Stimulated activated CD8-positive, alpha-beta memory T cell treated with anti-CD3 and anti-CD28 coated beads, Interleukin-4, amount 100 ng/mL, for 48 hours (primary cell): ENCODE measurements at places on chromosomes 5 and 9.

DNA sequence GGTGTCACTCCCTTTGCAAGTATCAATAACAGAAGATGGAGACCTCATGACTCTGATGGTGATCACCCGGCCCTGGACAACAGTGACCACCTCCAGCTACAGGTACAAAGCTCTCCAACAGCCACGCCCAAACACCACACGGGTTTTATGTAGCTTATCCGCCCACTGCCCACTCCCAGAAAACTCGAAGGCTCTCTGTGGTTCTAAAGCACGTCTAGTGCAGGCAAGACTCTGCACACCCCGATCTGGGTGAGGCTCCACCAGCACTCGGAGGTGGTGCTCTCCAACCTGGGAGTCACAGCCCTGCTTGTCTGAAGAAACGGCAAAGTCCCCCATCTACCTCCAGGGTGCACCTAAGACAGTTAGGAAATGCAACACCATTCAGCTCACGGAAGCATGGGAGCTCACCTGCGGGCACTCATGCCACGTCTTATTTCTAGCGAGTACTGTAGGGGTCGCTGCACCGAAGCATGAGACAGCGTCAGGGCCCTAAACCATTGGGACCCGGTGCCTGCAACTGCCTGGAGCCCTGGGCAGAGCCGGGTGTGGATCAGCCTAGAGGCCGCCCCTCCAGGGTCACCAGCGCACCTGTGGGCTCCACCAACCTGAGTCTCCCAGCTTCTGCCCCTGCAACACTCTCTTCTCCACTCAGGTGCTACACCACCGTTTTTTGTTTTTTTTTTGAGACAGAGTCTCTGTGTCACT is 58.1 kb upstream of the ZNF354A start:
- no peak for DNase-seq

- DNase-seq = no peak
These were observed 100.5 kb upstream of the SPATA31D4 start for GRCh38 chr9:81827616-81828296.

- no peak for DNase-seq
These were observed 79.4 kb downstream of the FAM114A2 start for GRCh38 chr5:153959134-153959957.

DNA sequence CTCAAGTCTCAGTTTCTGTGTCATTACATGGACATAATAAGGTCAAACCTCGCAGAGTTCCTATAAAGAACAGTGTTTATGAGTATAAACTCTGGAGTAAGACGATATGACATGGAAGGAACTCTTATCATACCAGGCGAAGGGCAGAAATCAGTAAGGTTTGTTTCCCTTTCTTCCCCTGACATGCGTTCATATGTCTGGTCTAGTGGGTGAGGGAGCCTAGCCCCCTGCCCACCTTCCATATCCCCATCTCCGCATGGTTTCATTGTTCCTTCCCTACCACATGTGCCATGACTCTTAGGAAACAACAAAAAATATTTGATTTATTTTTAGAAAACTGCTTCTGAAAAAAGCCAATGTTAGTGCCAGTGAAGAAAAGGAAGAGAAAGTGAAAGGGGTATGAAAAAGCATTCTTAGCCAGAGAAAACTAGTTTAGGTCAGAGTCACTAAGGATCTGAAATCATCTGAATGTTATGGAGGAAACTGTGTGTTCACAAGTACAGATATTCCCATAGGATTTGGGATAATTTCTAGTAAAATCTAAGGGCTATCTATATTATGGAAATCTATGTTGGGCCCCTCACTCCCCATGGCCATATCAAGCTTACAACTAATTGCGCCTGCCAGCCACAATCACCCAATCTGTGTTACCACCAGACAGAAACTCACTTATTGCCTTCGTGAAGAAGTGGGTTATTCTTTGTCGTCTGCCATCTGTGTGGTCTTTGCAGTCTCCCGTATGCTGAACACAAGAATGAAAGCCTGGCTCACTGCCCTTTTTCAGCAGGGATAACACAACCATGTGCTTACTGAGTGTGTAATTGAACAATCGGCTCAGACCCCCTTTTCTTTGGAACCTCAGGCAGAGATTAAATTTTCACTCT is 19.9 kb upstream of the HMHB1 start:
- DNase-seq = no peak

GRCh38 chr5:143987751-143988560 is 176.0 kb downstream of the HMHB1 start:
- no peak for DNase-seq

- DNase-seq = peak; percentile 43
These were observed 211.8 kb upstream of the C9orf72 start for GRCh38 chr9:27784847-27785713.

GRCh38 chr9:32344551-32345182 is 39.8 kb upstream of the ACO1 start:
- no peak for DNase-seq
